SJSA1 (cell line): ENCODE measurements at places on chromosomes 4 and X. TPM values are rescaled to one million over a fixed set of nuclear protein-coding genes. Genes with fewer than 3 reads are reported as not detected.

DNA sequence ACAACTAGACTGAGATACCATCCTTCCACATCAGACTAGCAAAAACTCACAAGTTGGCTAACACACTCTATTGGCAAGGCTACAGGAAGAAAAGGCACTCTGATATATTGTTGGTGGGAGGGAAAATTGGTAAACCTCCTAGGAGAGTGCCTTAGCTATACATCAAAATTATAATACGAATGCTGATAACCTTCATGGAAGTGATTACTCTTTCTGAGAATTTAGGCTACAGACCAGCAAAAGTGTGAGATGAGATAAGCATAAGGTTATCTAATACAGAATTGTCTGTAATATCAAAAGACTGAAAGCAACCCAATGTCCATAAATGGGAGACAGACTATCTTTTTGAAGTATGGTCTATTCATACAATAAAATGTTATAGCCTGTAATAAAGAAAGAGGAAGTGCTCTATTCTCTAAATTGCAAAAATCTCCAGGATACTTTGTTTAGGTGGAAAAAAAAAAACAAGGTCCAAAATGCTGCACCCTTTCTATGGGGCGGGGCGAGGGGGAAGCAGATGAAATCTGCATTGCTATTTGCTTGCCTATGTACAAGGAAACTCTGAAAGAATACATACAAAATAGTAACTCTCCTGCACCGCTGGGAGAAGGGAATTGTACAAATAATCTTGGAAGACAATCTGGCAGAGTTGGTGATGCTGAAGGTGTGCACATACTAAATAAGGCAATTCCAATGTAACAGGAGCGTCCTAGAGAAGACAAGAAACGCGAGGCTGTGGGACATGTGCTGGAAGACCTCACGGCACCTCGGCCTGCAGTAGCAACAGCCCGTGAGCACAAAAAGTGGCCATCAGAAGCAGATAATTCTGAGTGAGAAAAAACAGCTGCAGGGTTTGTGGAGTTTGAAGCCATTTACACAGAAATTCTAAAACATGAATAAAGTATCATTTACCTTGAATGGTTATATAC, 109.7 kb downstream of the AFAP1 start:
- DNase-seq, result no peak

Gene CYP4V2
- 3.2 and 4.3 TPM in 2 replicates for total RNA-seq

DNA sequence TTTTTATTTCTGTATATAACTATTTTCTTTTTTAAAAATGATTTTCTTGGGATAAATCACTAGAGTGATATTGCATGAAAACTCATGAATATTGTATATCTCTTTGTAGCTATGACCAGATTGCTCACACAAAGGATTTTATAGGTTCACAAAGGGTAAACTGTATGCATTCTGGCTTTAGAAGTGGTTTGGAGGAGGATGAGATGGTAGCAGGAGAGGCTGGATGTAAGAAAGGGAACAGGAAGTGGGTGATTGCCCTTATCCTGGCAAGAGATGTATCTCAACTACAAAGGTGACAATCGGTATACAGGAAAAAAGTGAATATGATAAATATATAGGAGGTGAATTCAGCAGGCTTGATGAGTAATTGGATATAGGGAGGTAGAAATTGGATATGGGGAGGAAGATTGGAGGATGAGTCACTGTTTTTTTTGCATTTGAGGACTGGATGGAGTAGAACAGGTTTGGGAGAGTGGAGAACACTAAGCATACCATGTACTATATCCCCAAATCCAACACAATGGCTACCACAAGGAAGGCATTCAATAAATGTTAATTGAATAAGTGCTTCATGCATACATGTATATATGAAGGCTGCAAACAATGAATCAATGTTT, 9.9 kb downstream of the FGG start:
- DNase-seq, result no peak

DNA sequence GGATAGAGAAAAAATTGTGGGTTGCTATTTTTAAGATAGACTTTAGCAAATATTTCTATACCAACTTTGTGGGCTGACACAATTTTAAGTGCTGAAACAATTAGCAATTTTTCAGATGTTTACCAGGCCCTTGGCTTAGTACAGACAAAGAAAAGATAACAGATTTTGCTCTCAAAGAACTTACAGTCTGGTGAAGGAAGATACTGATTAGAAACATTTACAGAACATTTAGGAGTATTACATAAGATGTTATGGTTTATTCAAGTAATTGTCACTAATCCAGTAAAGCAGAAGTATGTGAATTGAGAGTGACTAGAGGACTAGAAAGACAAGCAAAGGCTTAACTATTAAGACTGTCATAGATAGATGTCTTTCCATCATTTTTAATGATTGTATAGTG, 35.3 kb upstream of the NDUFC1 start:
- DNase-seq, result no peak

DNA sequence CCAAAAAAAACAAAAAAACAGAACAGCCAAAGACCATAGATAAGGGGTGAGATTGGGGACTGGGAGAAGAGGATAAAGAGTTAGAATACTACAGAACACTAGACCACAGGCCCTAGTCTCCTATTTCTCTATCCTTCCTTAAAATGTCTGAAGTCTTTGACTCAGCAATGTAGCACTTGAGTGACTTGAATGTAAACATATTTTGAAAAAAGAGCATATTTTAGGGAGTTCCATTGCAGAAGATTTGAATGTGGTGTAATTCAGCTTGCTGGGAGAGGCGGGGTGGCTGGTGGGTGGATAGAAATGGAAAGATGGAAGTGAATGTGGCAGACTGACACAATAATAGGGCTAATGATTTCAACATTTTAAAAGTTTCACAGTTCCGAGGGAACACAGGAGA, 144.9 kb downstream of the CHIC2 start:
- no peak for DNase-seq

Gene SHROOM2
- total RNA-seq, result 0.58 and 4.3 TPM in 2 replicates

DNA sequence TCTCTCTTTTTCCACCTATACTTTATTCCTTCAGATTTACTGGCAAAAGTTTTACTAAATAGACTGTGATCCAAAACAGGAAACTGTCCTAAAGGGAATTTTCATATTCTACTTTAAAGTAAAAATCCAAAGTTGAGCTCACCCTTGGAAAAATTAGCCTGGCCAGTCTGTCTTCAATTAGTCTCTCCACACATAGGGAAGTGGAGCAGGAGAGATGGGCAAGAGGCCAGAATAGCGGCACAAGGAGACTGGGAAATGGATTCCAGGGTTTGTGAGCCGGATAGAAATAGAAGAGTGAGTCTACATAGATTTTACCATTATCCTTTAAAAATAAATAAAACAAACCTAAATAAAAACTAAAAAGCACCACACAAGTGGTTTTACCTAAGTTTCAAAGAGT, 16.2 kb upstream of the FRMD7 start:
- no peak for DNase-seq

Gene SNCA
- total RNA-seq, result 14.3 and 19.3 TPM in 2 replicates

DNA sequence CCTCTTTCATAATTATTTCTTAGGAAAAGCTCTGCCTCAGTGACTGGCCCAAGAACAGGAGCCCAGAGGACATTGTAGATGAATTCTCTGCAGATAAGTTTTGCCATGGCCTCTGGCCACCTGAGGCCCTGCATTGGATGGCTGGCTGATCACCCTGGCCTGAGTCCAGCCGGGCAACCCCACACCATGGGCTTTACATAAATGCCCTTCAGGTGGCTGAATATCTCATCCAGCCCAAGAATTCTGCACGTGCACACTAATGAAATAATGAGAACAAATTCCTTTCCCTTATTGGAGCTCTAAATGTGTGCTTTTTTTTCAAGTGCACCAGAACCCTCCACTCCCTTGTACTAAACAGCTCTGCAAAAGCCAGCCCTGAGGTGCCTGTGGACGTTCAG, 65.7 kb downstream of the IRF2 start:
- no peak for DNase-seq

Gene PITX2
- total RNA-seq, result 20.6 and 21.7 TPM in 2 replicates

Gene ZFP42
- total RNA-seq, result not detected in 2 replicates

DNA sequence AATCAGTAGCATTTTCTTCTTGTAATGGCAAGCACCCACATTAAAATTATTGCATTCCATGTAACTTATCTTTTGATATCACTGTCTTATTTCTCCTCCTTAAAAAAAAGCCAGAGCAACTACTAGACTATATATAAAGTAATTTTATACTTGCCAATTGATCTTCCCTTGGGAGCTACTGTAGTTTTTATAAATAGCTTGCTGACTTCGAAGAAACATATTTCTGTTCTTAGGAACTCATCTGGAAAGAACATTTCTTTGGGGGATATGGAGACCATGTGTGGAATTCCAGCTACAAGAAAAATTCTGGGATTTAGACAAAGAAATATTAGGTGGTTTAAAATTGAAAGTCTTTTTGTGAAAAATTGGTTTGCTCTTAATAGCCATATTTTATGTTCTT, 94.9 kb downstream of the BMPR1B start:
- no peak for DNase-seq

GRCh38 chr4:27973056-27973455, 1112.4 kb downstream of the STIM2 start:
- DNase-seq, result no peak

Gene ABCG2
- total RNA-seq, result 11.9 and 14.5 TPM in 2 replicates

GRCh38 chr4:100288161-100288560, 97.9 kb upstream of the DDIT4L start:
- DNase-seq, result no peak

Gene TLR2
- total RNA-seq, result not detected in 2 replicates

Gene SULT1B1
- total RNA-seq, result not detected in 2 replicates

GRCh38 chrX:104282166-104282725, 27.5 kb upstream of the ESX1 start:
- no peak for DNase-seq

Gene GPM6B
- total RNA-seq, result not detected in 2 replicates

- DNase-seq, result no peak
Measured at GRCh38 chr4:186695392-186695791, 28.3 kb downstream of the FAT1 start.

DNA sequence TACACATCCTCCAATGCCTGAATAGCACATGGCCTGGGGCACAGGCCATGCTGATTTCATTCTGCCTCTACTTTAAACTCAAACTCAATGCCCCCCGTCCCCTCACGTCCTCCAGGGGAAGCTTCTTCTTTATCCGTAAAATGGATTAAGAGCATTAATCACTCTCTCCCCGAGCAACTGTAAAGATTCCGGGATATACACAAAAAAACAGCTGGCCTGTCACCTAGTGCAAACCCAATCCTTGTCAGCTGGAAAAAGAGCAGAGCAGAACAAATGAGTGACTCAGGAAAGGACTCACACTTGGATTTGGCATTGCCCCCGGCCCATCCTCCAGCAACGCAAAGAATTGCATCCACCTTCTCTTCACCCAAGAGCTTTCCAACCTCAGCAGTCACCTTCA, 7.8 kb downstream of the QDPR start:
- DNase-seq, result no peak

DNA sequence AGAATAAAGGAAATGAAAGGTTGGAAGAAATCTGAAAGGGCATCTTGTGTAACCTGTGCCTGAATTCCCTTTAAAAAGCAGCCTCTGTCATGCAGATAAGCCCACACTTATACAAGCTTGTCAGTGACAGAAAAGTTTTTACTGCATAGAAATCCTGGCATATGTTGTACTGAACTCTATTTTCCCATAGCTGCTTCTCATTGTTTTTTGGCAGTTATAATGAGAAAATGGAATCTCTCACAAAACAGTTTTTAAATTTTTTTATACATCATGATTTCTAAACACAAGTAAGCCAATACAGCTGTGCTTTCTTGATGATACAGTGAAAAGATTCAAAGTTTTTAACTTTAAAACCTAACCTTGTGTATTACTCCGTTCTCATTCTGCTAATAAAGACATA, 511.4 kb upstream of the ARX start:
- DNase-seq, result no peak

DNA sequence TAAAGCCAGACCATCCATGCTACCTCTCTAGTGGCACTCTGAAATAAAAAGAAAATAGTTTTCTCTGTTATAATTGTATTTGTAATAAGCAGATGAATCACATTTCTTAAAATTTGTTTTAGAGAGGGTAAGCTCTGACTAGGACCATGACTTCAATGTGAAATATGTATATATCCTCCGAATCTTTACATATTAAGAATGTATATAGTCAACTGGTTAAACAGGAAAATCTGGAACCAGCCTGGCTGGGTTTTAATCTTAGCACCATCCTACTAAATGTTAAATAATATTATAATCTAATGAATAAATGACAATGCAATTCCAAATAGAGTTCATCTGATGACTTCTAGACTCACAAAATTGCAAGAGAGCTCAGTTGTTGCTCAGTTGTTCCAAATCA, 1.5 kb downstream of the FGB start:
- no peak for DNase-seq

GRCh38 chr4:112526061-112526460, 10.1 kb upstream of the NEUROG2 start:
- no peak for DNase-seq

- DNase-seq, result no peak
Measured at GRCh38 chr4:3515646-3516045, 16.6 kb downstream of the LRPAP1 start.

Gene CPLX1
- total RNA-seq, result not detected in 2 replicates

Gene CLGN
- total RNA-seq, result 3.6 and 7.0 TPM in 2 replicates

GRCh38 chrX:66000628-66001272, 39.1 kb downstream of the VSIG4 start:
- no peak for DNase-seq

- no peak for DNase-seq
Measured at GRCh38 chr4:84366161-84366560, 132.9 kb downstream of the NKX6-1 start.

Gene F11
- not detected in 2 replicates for total RNA-seq
